Ovary (tissue), 10 donors: ENCODE measurements at places on chromosomes 12 and 14. TPM values are rescaled to one million over a fixed set of nuclear protein-coding genes. Genes with fewer than 3 reads are reported as not detected.
A peak's percentile ranks its signal among the peaks of the same experiment; 100 is the strongest.

SIX1 gene
- 0.60 TPM for total RNA-seq

RAD51B gene
- total RNA-seq = 23.2 TPM

KLRF1 gene
- not detected for total RNA-seq

TSPAN19 gene
- total RNA-seq = not detected

- DNase-seq = no peak
Observed at GRCh38 chr12:27290501-27291168, 42.0 kb upstream of the BMAL2 start.

GRCh38 chr12:56029666-56030293 lies 8.9 kb downstream of the IKZF4 start:
- no peak for DNase-seq

- DNase-seq = peak; percentile 35
Observed at GRCh38 chr14:95320078-95320895, 579 bp upstream of the CLMN start.

GRCh38 chr12:116610971-116611541 lies 51.9 kb downstream of the MAP1LC3B2 start:
- no peak for DNase-seq

GRCh38 chr12:110798461-110798860 lies 48.3 kb upstream of the CCDC63 start:
- no peak for DNase-seq

DNA sequence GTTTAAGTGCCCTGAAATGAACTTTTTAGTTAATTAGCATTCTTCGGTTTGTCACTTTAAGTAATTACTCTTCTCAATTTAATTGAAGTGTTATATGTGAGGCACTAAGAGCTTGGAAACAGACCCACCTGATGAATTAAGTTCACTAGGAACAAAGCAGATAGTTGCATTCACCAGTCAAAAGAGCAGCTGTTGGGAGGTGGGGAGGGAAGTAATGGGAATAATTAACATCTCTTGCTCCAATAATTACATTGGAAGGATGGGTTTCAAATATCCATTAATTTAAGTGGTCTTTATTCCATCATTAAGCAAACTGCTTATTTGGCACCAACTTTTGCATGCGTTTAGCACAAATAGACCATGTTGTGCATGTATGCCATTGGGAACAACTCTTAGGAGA lies 667.2 kb downstream of the GALC start:
- no peak for DNase-seq

- DNase-seq = no peak
Observed at GRCh38 chr12:108126990-108127501, 2.0 kb upstream of the WSCD2 start.

DNA sequence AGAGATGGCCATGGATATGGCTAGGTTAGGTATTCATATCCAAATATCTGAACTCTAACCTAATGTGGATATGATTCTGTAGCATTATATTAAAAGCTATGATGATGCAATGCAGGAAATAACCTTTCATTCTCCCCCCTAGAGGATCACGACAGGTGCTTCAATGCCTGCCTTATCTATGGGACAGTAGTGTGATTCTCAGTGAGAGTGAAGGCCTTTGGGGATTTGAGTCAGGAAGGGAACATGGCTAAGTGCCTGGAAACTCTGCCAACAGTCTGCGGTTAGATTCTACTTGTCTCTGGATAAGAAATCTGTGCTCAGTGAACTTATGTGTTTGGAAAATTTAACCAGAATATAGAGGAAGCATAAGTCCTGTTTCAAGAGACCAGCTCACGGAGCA lies 81.8 kb downstream of the SLC38A1 start:
- no peak for DNase-seq

- DNase-seq = peak; percentile 44
Observed at GRCh38 chr14:89915114-89915878, 39.2 kb downstream of the EFCAB11 start.

- no peak for DNase-seq
Observed at GRCh38 chr12:93979189-93979588, 169.2 kb upstream of the PLXNC1 start.

- DNase-seq = no peak
Observed at GRCh38 chr12:123061441-123062205, 81.1 kb downstream of the ARL6IP4 start.

GRCh38 chr14:35366056-35366451 lies 38.5 kb downstream of the NFKBIA start:
- no peak for DNase-seq

- no peak for DNase-seq
Observed at GRCh38 chr12:49843876-49844437, 1.1 kb upstream of the BCDIN3D start.

DNA sequence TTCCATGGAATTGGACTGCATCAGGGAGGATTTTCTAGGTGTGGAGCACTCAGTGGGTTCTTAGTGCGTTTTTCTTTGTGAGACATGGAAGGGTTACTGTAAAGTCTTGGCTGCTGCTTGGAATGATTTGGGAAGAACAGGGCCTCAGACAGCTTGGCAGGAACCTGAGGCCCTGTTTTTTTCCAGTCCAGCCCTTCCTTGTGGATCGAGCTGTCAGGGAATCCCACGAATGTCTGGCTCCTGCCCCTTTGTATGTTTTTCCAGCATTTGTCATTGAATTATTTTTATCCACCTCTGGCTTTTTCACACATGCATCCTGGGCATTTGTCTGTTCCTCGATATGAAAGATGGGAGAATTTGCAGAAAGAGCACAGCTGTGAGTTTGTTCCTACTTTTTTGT lies 158.5 kb downstream of the TGFB3 start:
- peak; percentile 33 for DNase-seq

DNA sequence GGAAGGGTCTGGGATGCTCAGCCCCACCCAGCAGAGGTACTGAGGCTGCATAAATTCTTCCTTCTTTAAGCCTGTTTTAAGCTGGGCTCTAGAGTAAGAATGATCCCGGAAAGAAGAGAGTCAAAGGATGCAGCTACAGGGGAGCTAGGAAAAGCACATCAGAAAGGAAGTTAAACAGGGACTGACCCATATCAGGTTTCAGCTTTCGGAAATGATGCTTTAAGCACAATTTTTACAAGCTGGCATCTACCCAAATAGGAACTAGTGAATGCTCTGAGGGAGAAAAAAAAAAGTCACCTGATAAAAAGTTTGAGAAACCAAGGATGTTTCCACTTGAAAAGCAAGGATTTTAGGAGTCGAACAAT lies 22.0 kb downstream of the TSPAN8 start:
- DNase-seq = no peak

- DNase-seq = peak; percentile 46
Observed at GRCh38 chr14:102951034-102951433, 28.6 kb downstream of the AMN start.

GRCh38 chr12:108573317-108573716 lies 10.9 kb downstream of the ISCU start:
- DNase-seq = no peak

DNA sequence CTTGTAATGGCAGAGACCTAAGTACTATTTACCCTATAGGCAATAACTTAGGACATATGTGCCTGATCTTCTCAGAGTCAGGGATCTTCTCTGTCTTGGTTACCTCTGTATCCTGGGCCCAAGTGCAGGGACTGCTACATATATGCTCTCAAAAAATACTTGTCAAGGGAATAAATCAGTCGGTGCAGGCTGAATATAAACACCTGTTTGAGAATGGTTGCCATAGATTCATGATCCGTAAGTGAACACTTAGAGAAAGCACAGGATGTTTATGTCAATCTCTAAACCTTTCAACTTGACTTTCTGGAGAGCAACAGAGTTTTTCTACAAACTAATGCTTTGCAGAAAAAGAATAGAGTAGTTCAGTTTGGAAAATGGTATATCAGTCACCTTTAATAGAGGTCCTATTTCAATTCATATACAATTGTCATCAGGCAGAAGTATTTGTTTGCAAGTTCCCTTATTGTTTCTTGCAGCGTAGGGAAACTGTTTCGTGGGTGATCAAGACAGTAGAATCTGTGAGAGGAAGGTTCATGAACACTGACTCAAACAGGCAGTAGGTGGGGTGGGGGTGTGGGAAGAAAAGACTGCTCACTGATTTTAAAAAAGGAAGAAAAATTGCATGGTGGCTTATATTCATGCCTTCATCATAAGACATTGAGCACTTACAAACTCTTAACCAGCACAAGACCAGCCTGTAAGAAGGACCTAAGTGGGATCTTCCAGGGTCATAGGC lies 6.0 kb upstream of the UBE2N start:
- DNase-seq = no peak

DNA sequence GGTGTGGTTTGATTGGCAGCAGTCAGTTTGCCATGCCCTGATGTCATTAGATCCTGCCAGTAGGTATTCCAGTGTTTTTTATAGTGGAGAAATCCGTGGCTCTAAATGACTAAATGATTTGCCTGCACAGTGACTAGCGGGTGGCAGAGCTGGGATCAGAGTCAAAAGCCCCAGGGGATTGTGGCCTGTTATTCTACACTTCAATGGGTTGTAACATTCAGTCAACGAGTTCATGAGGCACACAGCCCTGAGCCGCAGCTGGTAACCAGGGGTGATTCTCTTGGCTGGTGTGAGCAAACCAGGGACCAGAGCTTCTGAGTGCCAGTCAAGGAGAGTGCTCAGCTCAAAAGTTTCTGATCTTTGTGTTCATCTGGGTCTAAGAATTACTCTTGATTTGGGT lies 1.8 kb downstream of the MYH6 start:
- DNase-seq = no peak
